ENCODE measurements at places on chromosomes 6 and 20.

DNA sequence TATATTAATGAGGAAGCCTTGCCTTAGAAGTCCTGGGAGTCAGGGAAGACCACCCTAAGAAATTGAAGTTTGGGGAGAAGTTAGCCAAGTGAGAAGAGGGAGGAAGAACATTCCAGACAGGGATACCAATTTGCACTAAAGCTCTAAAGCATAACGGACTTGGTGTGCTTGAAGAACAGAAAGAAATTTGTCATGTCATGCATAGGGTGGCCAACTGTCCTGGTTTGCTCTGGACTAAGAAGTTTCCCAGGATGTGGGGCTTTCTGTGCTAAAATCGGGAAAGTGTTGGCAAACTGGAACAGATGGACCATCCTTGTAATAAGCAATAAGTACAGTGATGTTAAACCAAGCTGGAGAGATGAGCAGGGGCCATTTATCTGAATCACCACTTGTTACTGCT is 217.6 kb downstream of the ZNF217 start:
- no peak for DNase-seq

GRCh38 chr6:65546894-65547293 is 160.1 kb downstream of the EYS start:
- DNase-seq: no peak

DNA sequence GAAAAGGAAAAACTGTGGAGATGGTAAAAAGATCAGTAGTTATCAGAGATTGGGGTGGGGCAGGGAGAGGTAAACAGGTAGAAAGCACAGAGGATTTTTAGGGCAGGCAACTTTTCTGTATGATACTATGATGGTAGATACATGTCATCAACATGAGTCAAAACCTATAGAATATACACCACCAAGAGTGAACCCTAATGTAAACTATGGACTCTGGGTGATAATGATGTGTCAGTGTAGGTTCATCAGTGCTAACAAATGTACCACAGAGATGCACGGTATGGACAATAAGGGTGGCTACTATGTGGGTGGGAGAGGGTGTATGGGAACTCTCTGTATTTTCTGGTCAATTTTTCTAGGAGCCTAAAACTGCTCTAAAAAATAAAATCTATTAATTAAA is 18.5 kb downstream of the PACSIN1 start:
- no peak for DNase-seq

DNA sequence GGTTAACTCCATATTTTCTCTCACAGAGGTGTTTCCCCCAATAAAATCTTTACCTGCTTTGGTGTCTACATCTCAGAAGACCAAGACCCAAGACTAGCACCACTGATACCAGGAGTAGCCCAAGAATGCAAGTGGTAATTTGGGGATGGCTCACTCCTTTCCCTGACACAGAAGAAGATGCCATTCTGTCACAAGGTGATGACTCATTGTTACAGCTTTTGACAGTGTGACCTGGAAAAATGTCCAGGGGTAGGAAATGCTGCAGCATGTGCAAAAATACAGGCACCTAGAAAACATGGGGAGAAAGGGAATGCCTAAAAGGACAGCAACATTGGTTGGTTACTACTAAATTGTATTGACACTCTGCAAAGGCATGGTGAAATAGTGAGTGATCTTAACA is 254.0 kb upstream of the GJE1 start:
- DNase-seq: no peak

- no peak for DNase-seq
These were observed 7.6 kb upstream of the SRSF3 start for GRCh38 chr6:36586606-36587005.

DNA sequence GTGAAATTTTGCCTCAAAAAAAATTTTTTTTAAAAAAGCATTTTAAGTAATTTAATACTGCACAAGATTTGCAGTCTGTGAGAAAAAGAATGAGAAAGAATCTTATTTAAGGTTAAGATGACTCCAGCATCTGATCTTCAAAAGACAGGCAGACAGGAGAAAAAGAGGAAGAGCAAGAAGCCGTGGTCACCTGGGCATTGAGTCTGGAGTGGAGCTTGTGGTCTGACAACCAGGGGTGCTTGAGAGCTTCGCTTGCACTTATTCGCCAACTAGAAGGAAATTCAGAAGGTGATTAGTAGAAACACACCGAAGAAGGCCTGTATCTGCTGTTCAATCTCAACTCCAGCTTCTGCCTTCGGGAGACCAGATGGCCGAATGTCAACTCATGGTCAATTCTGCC is 75.9 kb downstream of the MYLK4 start:
- no peak for DNase-seq

DNA sequence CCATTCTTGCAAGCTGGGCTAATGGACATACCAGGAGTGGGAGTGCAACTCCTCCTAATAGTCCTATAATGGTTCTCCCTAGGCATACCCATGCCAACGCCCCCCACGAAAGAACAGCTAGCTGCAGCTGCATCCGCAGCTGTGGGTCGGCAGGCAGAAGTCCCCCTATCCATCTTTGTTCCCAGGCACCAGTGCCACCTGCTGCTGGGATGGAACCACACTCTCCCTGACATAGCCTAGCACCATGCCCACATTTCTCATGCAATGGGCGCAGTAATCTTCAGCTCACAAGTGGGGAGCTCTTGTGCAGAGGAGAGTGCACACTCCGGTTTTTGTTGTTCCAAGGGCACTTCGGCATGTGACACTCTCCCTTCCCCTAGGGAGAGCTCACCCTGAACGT is 567.8 kb downstream of the GRIK2 start:
- DNase-seq: no peak

- DNase-seq: no peak
These were observed 800.4 kb downstream of the KIF16B start for GRCh38 chr20:15772826-15773225.

GRCh38 chr20:62785393-62785792 is 10.9 kb upstream of the MRGBP start:
- DNase-seq: no peak

DNA sequence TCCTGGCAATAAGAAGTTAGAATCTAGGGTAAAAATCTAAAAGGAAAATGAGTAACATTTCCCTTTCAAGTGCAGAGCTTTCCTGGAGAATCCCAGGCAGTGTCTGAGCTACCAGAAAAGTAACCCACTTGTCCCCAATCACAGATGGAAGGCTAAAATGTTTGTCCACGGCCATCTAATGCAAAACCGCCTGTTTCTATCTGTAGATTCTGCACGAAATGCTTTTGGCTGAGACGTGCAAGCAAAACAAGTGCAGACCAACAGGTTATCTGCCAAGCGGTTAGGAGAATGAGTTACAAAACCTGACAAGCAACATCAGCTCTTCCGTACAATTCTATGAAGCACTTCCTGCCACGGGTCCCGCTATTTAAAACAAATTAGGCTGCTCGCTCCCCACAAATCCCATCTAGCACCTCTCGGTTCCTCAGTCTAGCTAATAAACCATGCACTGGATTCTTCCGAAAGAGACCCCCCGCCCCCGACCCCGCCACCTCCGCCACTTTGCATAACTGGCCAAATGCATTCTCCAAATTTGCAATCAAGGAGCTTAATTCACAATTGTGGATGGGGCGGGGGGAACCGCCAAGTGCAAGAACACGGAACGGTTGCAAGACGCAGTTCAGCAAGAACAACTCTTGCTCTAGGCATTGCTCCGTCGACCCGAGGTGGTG is 1.4 kb downstream of the ELOVL5 start:
- DNase-seq: peak; percentile 57

- no peak for DNase-seq
These were observed 237.7 kb downstream of the FOXA2 start for GRCh38 chr20:22346716-22347115.

DNA sequence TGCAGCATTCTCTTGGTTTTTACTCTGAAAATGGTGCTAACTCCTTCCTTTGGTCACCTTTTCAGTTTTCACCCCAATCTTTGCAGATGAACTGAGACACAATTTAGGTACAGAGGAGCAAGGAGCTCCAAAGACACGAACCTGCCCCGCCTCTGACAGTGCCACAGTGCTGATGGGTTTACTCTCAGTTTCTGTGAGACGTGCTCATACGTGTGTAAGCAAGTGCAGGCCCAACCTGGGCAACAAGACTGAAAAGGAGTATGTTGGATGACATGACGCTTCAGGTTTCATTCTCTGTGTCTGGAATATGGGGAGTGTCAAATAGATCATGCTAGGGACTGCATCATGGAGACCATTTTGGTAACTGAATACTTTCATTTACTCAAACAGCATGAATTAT is 334.3 kb upstream of the QKI start:
- no peak for DNase-seq

DNA sequence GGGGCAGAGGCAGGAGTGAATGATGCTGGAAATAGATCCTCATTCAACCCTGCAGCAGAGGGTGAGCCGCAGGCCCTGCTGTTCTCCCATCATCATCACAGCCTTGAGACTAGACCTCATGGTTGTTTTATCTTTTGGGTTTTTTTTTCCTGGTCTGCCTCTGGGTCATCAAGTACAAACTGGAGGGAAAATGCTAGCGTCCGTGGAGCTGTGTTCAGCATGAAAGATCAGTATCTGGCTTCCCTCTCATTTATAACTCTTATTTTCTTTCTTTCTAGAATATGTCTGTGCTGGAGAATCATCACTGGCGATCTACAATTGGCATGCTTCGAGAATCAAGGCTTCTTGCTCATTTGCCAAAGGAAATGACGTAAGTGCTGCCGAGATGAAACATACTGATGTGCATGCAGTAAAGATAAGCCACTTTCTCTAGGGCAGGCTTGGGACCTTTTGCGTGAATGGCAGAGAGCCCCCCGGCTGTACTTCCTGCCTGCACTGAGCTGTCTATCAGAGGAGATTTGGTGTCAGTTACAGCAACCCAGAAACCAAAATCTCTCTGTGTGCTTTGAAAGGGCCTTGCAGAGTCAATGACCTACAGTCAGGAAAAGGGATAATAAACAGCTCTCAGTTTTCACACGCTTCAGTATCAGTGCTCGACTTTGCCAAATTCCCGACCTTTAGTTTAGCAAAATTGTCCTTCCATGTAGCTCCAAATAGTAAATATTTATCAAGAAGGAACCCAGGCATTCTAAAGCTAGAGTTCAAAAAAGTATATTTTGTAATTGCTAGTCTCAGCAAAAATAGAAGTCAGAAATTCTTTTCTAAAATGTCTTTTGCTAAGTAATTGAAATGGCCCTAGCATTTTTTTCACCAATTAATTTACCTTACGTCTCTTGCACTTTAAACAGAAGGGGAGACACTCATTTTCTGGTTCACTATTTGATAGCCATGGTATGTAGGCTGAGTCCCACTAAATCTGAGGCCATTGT is 76.3 kb downstream of the MTFR2 start:
- DNase-seq: no peak

- peak; percentile 30 for DNase-seq
These were observed 430 bp upstream of the SOX18 start for GRCh38 chr20:64049878-64050260.

- no peak for DNase-seq
These were observed 1.3 kb downstream of the PIGU start for GRCh38 chr20:34675561-34675960.

DNA sequence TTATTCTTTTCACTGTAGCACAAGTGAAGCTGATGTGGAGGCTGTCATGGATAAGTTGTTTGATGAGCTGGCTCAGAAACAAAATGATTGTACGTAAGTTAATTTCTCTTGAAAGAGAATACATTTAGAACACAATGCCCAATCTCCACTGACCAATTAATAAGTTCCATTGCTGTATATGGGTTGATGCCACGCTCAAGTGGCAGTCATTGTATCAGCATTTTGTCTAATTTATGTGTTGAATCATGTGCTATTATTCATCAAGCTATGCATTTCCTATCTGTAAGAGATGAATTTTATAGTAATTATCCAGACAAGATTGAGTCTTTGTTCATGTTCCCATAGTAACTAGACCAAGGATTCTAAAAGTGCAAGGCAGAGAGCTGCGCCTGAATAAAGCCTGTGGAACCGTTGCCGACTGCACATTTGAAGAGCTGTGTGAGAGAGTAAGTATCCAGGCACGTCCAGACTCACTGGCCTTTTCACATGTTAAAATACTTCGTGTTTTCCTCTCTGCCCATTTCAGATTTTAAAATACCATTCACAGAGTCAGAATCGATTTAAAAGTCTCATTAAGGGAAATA is 83.8 kb upstream of the FOXO3 start:
- no peak for DNase-seq

GRCh38 chr6:104955491-104955890 is 1.4 kb upstream of the LIN28B start:
- no peak for DNase-seq

DNA sequence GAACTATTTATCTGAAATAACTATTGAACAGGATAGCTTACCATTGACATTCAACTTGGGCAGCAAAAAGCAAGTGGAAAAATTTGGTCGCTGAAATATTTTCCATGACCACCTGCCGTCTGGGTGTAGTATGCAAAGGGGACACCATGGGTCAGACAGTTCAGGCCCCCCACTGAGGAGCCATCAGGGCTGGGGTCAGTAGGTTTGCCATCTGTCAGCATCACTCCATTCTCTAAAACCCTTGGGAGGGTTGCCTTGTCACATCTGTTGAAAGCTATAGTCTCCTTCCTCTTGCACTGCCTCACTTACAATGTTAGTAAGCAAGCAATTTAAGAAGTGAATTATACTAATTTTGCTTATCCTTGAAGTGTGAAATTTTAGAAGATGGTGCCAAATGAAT is 44.9 kb downstream of the NRN1 start:
- DNase-seq: no peak

DNA sequence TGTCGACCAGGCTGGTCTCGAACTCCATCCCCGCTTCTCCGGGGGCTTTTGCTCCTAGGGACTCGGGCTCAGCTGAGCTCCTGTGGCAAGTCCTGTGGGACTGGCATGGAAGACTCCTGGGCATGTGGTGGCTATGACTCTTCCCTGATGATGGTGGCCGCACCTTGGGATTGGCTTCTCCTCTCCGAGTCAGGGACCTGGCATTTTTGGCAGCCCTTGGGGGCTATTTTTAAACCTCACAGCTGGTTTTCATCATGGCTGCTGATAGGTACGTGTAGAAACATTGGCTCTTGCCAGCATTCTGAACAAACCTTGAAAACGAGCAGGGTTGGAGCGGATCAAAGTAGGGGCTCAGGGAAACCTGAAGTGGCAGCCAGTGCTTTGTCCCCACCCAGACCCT is 54.1 kb downstream of the RBM38 start:
- DNase-seq: no peak

GRCh38 chr20:59247731-59248684 is 52.4 kb upstream of the EDN3 start:
- DNase-seq: no peak

- DNase-seq: no peak
These were observed 6.3 kb downstream of the SCML4 start for GRCh38 chr6:107817784-107818183.

- DNase-seq: no peak
These were observed 75.8 kb downstream of the PLCB4 start for GRCh38 chr20:9144643-9145042.

- no peak for DNase-seq
These were observed 60.9 kb downstream of the C6orf58 start for GRCh38 chr6:127637830-127638409.

DNA sequence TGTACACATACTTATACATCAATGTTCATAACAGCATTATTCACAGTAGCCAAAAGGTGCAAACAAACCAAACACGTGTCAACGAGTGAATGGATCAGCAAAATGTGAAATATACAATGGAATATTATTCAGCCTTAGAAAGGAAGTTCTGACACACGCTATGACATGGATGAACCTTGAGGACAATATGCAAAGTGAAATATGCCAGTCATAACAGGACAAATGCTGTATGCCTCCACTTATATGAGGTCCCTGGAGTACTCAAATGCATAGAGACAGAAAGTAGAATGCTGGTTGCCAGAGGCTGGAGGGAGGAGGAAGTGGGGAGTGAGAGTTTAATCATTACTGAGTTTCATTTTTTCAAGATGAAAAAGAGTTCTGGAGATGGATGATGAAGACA is 37.8 kb upstream of the IGF2R start:
- no peak for DNase-seq

Measured in GF-D8 (cell line).